ENCODE measurements at places on chromosomes 6 and 20.

DNA sequence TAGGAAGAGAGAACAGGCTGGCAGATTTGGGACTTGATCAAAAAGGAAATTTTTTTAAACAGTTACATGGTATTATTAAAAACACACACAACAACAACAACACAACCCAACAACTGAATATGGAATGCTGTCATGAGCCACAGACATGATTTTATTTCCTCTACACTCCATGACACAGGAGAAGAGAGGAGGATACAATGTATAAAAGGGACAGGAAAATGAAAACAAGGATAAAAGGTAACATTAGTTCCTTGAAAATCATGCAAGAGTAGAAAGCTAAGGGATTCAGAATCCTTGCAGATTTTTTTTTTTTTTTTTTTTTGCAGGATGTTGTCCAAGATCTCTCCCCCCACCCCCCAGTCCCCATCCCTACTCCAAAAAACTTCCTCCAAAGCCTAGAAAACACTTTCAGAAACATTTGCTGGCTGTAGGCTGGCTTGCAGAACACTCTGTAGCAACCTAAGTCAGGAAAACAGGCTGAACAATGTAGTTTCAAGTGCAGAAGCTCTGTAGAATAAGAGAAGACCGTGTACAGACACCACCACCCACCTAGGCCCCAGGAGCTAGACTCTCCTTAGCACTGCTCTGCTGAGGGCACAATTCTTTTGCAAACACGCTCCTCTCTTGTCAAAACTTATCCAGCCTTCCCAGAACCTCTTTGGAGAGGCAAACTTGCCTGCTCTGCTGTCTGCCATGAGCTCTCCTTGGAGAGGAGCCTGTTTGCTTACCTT, 845 bp downstream of the ZMYND8 start:
- DNase-seq, result no peak

DNA sequence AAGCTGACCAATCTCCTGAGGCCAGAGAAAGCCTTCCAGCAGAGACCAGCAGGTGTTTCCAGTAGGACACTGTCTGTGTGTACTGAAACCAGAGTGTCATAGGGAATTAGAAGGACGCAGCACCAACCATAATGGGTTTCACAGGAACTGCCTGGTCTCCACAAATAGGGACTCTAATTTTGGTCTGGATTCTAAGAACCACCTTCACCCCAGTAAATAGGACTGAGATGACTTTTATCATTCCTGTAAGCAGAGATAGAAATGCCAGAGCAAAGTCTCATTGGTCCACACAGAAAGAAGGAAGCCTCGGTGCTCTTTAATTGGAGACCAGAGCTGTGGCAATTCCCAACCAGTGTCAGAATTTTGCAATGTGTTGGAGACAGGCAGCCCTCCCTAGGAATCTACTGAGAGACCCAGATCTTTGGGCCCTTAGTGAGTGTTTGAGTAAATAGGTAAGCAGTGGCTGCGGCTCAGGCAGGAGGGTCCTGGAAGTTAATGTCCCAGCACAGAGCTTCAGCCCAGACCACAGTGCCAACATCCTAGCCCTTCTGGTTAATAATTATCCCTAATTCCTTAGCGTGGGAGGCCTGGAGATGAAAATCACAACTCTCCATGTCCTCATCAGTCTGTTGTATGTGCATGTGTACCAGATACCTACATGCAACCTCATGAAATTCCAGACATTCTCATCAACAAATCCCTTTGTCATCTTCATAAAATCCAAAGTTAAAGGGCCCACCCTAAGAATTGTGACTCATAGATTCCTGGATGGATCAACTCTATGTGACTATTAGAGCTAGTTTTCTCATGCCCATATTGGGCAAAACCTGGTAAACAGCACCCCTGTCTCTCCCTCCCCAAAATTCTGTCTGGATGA, 81.2 kb downstream of the UNC5CL start:
- no peak for DNase-seq

DNA sequence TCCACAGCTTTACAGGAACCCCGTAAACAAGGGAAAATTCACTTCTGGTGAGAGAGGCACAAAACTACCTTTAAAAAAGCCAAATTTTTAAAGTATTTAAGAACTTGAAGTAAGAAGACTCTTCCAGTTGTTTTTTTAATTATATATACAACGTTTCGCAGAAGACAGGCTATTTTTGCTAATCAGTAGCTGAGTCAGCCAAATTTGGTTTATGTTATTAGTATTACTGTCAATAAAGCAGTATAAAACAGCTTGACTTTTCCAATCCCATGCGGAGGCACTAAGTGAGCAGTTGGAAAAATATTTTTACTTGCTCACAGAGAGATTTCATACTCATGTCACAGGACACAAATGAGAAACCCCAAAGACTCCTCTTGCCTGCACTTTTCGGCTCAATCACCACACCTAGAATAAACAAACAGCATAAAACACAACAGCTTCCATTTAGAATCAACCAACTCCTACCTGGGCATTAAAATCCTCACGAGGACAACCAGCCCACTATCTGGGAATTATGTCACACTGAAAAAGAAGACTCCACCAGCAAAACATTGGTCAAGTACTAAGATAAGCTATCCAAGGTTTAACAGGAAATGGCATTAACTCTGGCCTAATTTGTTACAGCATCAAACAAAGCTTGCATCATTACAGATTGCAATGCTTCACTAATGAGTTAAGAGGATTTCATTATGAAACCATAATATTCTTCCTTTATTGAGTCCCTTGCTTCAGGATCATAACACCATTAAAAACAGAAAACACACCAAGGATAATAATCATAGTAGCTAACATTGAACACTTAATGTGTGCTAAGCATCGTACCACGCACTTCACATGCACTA, 26.3 kb downstream of the ELOVL5 start:
- DNase-seq, result no peak

GRCh38 chr6:21134356-21134755, 459.2 kb upstream of the SOX4 start:
- DNase-seq, result no peak

GRCh38 chr6:117317261-117317660, 51.9 kb downstream of the VGLL2 start:
- DNase-seq, result peak; percentile 16

DNA sequence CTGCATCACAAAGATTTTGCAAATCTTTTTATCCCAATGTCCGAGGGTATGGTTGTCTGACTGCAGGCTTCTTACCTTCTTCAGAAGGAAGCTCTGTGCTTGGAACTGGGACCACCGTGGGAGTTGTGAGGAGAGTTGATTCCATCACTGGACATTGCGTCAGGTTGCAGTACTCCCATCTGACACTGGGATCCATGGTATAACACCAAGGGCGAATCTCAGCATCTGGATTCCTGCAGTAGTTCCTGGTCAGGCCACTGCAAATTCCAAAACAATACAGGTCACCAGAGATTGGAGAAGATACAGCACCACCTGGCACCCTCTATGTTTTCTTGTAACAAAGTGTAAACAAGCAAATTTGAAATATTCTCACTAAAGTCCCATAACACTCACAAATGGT, 77.7 kb downstream of the LPA start:
- DNase-seq, result no peak

GRCh38 chr6:1311400-1312202, at the start of gene FOXQ1:
Gene FOXQ1 (plus strand): TSS chr6:1312098. CDS start chr6:1312705, 607 bp downstream.
- DNase-seq, result peak; percentile 85

- no peak for DNase-seq
These were observed 429.9 kb upstream of the ARID1B start for GRCh38 chr6:156347246-156347645.

DNA sequence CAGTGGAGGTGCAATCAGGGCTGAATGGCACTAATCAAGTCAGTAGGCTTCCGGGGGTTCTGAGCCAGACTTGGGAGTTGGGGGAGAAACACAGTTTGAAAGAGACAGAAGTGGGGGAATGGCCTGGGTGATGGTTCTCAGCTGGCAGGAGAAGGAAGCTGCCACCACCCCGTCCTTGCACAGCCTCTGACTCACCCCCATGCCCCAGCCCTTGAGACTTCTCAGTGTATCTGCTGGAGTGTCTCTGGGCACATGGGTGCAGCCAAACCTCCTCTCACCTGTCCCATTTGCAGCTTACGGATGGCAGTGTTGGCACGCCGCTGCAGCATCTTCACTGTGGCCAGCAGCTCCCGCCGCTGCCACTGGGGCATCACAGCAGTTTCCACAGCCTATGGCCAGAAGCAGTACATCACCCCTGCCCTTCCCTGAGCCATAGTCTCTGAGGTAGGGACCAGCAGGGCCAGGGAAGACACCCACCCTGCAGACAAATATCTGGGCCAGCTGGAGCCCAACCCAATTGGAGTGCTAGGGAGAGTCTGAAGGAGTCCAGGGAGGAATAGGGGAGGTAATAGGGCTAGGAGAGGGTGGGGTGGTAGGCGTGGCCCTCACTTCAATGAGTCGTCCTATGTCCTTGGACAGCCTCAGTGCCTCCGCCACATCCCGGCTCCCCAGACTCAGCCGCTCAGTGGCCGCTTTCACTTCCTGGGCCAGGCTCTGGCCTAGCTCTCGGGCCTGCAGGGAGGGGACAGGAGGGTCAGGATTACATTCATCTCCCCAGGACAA, 11.2 kb downstream of the AARS2 start:
- no peak for DNase-seq

- DNase-seq, result no peak
These were observed 46.6 kb downstream of the VTA1 start for GRCh38 chr6:142193621-142194020.

GRCh38 chr6:15915508-15916178, 213.2 kb upstream of the MYLIP start:
- no peak for DNase-seq

DNA sequence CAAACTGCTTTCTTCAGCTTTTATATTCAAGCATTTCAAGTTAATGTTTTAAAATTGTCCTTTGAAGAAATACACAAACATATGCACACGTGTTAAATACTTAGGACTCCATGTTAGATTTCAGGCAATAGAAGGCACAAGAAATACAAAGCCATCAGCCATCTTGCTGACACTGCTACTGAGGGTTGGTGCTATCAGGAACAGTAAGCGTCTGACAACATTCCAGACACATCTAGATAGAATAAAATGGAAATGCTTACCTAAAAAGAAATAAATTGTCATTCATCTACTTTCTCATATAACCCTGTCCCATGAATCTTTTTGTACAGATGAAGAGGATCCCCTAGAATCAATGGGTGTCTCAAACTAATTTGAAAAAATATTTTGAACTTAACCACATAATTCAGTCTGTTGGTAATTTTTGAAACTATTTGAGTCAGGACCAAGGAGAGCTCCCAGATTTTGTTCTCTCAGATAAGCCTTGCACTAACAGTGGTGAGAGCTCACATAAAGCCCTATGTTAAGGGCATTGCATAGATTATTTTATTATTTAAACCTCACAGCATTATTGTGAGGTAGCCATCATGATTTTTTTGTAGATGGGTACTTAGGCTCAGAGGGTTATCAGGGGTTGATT, 631.1 kb upstream of the POU3F2 start:
- DNase-seq, result peak; percentile 7

DNA sequence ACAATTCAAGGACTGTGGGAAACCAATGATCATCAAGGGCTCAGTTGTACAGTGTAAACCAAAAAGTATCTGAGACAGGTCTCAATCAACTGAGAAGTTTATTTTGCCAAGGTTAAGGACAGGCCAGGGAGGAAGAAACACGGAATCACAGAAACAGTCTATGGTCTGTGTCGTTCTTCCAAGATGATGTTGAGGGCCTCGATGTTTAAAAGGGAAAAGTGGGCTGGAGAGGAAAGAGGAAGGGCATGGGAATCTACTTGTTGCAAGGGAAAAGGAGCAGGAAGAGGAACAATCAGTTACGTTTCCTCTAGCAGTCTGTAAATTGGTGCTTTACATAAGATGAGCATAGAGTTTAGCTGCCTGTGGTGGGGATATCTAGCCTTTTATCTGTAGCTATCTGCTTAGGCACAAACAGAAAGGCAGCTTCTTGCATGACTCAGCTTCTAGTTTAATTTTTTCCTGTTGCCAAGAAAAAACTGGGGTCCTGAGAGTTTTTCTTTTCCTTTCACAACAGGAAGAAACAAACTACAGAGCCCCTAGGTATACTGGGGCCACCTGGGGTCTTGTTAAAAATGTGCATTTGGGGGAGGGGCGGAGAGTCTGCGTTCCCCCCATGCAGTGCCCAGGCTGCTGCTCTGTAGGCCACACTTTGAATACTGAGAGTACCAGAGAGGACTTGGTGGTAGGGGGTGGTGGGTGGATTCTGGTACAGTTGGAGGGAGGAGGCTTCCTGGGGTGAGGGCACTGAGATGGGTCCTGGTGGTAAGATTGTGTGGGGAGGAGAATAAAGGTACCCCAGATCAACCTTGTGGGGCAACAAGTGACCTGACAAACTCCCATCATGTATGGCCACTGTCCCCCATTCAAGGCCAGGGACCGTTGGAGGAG, 35.3 kb upstream of the EZR start:
- DNase-seq, result peak; percentile 46

GRCh38 chr6:37492236-37492972, 7.3 kb downstream of the CCDC167 start:
- peak; percentile 75 for DNase-seq

DNA sequence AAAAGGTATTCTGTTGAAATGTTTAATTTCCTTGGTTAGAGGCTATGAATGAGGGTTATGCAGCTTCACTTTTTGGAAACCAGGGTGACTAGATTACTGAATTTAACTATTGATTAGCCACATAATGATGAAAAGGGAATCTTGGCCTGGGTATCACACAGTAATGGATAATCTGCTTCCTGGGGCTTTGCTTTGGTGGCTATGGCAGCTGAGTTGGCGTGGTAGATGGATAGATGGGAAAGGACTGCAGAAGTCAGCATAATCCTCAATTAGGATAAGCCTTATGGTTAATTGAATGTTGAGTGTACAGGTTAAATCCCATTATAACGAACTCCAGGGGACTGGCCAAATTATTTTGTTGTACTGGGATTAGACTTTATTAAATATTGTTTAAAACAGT, 5.2 kb downstream of the NCOA3 start:
- no peak for DNase-seq

- no peak for DNase-seq
These were observed 10.1 kb upstream of the BAG2 start for GRCh38 chr6:57162028-57162427.

GRCh38 chr20:7406671-7407070, 533.6 kb downstream of the HAO1 start:
- no peak for DNase-seq

DNA sequence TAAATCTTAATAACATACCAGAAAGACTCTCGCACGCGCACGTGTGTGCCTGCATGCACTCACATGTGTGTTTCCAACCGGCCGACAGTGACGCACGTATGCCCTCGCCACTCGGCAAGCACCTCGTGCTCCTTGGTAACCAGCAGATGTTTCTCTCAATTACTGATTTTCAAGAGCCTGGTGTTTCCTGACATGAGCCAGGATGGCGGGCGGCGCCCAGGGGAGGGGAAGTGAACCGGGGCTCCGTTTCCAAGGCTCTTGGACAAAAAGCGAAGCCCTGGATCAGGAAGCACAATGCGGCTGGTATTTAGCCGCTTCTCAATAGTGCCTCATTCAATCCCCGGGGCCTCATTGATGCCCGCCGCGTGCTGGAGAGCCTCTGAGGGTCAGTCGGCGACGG, 37.7 kb downstream of the PMEPA1 start:
- no peak for DNase-seq

GRCh38 chr6:42428326-42429041, 23.2 kb downstream of the TRERF1 start:
- no peak for DNase-seq

DNA sequence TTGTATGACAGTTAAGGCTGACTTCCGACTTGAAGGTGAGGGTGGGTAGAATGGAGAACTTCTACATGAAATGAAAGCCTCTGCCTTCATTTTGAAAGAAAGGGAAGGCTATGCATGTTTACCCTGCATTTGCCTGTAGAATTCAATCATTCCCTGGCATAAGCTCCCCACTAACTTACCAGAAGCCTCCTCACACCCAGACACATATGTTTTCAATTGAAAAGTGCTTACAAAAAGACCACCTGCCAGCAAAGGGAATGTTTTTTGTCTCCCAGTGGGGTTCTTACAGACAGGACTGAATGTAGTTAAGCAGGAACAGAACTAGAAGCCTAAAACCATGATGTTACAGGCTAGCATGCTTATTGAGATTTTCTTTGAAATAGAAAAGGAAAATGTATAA, 392.1 kb upstream of the HSF2 start:
- peak; percentile 3 for DNase-seq

All from H7 (cell line).